ENCODE measurements at places on chromosomes 11 and 22. TPM values are rescaled to one million over a fixed set of nuclear protein-coding genes. Genes with fewer than 3 reads are reported as not detected.
A peak's percentile ranks its signal among the peaks of the same experiment; 100 is the strongest.

TRPT1 gene
- 53.3 TPM for total RNA-seq

ALDH3B2 gene
- 3.3 TPM for total RNA-seq

C11orf58 gene
- total RNA-seq: 199 TPM

TMA7B gene
- total RNA-seq: not detected

EMID1 gene
- 13.8 TPM for total RNA-seq

MUC15 gene
- total RNA-seq: 3.2 TPM

GGTLC3 gene
- not detected for total RNA-seq

BAIAP2L2 gene
- total RNA-seq: not detected

DNA sequence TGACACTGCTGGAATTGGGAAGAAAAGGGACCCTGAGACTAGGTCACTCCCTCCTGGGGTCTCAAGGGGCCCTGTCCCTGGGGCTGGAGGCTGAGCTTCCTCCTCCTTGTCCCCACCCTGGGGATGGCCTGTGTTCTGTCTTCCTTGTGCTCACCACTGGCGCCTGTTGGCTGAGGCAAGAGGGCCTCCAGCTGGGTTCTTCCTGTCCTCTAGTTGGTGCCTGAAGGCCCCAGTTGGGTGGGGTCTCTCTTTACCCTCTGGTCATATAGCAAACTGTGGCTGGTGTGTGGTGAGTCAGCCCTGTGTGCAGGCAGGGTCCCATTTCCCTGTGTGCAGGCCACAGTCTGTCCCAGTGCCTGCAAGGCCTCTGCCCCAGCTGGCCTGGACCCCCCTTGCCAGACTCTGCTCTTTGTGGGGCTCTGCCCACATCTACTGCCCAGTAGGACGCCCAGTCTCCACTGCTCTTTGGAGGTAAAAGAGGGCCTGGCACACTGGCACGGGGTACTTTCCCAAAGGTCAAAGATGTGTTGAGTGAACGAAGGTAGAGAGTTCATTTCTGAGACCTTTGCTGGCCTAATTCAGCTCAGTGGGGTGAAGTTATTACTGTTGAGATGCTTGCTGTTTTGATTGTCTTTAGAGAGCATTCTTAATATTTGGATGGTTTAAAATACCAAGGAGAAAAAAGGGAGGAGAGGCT lies 55.1 kb upstream of the CLDN5 start:
- DNase-seq: no peak

DNA sequence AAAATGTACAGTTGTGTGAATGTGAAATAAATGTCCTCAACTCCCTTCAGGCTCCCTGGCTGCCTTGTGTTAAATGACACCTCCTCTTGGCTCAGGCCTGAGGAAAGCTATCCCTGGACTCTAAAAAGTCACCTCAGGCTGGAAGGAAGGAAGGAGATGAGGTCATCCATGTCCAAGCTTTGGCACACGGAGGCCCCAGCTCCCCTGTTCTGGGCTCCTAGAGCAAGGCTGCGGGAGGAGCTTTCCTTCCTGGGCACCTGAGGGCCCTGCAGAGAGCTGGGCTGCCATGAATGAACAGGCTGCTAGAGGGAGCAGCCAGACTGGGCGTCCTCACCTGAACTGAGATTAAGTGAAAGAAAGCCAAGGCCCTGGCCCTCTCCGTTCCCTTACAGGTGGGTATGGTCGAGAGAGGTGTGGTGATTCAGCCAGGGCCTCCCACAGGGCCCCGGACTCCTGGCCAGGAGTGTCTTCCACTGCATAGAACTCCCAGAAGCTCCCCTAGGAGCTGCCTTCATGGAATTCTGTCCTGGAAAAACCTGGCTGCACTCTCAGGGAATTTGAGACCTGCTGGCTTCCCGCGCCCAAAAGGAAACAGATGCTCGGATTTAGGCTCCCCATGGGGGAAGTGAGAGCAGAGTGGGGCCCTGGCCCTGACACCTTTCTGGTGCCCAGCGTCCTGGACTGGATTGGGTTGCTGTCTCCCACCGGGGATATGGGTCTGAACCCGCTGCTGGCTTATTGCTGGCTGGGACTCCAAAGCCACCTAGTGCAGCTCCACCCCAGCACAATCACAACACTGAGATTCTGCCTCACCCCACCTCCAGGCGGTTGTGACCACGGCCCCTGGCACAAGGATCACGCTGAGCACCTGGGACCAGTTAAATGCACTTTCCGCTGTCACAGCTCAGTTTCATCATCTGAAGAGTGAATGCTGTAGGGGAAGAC lies 22.2 kb downstream of the MYBPC3 start:
- peak; percentile 54 for DNase-seq

DNA sequence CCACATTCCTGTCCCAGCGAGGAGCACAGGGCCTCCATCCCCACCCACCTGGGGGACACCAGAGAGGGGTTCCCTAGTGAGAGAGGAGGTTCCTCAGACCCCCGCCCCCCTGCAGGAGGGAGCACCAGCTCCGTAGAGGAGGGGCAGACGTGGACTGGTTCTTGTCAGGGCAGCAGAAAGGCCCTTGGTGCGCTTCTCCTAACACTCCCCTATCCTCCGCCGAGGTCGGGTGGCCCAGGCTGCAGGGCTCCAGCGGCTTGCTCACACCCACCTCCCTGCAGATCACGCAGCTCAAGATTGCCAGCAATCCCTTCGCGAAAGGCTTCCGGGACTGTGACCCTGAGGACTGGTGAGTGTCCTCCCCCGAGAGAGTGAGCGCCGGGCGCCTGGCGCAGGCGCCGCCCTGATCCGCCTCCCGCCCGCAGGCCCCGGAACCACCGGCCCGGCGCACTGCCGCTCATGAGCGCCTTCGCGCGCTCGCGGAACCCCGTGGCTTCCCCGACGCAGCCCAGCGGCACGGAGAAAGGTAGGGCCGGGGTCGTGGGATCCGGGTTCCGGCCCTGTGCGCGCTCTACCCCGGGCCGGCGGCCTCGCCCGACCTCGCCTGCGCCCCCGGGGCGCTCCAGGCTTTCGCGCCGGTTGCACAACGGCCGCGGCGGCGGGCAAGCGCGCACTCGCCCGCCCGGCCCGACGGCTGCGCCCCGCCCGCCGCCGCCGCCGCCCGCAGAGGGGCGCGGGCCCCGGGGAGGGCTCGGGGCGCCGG lies 5.1 kb downstream of the TBX1 start:
- DNase-seq: no peak

- DNase-seq: peak; percentile 14
Observed at GRCh38 chr11:82823647-82824619, 76.3 kb downstream of the PRCP start.

DNA sequence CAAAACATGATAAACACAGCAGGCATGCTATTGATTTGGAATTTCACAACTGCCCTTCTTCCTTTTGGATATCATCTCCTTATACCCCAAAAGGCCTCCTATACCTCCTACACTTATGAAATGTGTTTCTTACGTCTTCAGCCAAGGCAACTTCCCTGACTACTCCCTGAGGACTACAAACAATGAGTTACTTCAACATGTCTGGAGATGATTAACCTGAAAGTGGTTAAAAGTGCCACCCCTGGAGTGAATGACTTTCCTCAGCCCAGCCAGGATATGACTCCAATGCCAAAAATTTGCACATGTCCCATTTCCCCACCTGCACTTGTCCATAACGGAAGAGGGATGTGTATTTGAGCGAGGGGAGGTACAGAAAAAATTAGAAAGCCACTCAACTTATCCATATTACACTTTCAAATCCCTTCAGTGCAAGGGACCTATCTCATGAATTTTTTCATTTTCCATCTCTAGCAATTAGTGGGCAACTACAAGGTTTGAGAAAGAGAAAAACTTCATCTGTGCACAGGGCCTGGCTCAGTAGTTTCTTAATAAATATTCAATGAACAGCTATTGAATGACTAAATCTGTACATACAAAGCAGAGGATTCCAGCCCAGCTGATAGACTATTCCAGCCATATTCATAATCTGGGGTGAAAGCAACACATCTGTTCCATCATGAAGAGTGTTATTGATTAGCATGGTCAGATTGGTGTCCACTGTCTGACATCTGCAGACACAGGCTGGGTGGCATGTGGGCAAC lies 36.8 kb downstream of the KIRREL3 start:
- DNase-seq: peak; percentile 15

- no peak for DNase-seq
Observed at GRCh38 chr11:72232260-72233055, 7.9 kb downstream of the INPPL1 start.

DNA sequence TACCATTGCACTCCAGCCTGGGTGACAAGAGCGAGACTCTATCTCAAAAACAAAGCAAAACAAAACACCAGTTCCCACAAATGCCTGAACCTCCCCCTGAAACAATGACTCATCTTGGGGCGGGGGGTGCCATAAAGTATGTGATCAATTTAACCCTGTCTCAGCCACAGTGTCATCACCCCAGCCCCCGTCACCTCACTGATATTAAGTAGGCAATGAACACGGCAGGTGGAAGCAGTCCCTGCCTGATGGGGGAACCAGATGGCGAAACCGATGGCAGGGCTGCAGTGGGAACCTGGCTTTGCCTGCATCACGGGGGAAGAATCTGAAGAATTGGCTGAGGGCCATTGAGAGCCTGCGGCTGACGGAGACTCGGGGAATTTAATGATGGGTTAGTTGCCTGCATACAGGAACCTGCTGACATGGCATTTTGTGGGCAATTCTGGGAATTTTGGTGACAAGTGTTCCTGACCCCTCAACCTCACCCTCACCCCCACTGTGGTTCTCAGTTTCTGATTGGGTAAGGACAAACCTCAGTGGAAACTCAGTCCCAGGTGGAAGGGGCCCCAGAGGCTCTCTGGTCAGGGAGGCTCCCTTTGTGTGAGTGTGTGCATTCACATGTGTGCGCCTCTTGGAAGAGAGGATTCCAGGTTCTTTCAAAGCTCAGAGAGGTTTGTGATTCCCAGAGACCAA lies 39.1 kb upstream of the SHISAL1 start:
- DNase-seq: peak; percentile 79

GRCh38 chr11:17640493-17641164 lies 78.7 kb upstream of the MYOD1 start:
- DNase-seq: no peak

GRCh38 chr11:48167380-48167779 lies 49.2 kb upstream of the OR4B1 start:
- no peak for DNase-seq

DNA sequence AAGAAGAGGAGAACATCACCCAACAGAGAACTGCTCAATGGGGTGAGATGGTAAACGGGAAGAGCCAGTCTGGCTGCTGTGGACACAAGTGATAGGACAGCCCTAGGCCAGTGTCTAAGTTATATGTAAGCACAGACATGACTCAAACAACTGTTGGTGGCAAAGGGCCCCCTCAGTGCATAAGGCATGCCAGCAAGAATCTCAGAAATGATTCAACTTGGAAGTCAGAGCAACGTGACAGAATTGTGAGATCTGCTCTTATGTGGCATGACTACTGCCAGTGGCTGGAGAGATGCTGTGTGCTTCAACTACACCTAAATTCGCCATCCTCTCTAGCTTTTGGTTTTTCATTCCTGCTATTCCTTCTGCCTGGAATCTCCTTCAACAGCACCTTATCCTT lies 7.4 kb downstream of the SLN start:
- DNase-seq: no peak

GRCh38 chr11:46649180-46649738 lies 31.9 kb downstream of the ATG13 start:
- DNase-seq: peak; percentile 79

GRCh38 chr11:19311308-19312030 lies 70.7 kb upstream of the E2F8 start:
- peak; percentile 77 for DNase-seq

GRCh38 chr11:72802822-72803221 lies 9.0 kb upstream of the STARD10 start:
- DNase-seq: no peak

GRCh38 chr11:5288108-5288905 lies 13.4 kb downstream of the OR51B4 start:
- DNase-seq: peak; percentile 7

DNA sequence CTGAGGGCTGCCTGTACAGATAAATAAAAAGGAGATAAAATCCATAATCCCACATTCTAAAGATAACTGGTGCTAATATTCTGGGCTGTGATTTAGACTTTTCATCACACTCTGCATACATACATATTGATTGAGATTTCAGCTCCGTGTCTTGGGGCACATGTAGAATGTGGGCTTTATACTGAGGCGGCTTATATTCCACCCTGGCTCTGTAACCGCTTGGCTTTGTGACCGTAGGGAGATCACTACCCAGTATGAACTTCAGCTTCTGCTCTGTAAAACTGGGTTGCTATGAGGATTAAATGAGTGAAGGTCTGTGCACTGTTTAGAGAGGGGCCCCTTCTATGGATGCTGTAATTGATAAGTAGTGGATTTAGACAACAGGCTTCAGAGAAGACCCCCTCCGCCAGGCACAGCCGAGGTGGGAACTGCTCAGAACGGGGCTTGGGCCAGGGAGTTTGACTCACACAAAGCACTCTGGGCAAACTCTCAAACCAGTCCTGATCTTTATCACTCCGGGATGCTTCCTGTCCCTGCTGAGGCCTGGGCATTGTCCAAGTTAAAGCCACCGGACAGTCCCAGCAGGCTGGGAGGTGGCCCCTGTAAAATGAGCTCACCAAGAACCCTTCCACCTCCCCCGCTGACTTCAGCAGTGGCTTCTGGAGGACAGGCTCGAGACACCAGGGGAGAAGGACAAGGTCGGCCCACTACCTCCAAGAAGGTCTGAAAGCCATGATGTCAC lies 17.2 kb downstream of the KIAA1671 start:
- DNase-seq: no peak

- DNase-seq: no peak
Observed at GRCh38 chr22:45485261-45485660, 17.4 kb upstream of the FBLN1 start.

GRCh38 chr11:13868710-13869397 lies 93.7 kb upstream of the SPON1 start:
- no peak for DNase-seq

DNA sequence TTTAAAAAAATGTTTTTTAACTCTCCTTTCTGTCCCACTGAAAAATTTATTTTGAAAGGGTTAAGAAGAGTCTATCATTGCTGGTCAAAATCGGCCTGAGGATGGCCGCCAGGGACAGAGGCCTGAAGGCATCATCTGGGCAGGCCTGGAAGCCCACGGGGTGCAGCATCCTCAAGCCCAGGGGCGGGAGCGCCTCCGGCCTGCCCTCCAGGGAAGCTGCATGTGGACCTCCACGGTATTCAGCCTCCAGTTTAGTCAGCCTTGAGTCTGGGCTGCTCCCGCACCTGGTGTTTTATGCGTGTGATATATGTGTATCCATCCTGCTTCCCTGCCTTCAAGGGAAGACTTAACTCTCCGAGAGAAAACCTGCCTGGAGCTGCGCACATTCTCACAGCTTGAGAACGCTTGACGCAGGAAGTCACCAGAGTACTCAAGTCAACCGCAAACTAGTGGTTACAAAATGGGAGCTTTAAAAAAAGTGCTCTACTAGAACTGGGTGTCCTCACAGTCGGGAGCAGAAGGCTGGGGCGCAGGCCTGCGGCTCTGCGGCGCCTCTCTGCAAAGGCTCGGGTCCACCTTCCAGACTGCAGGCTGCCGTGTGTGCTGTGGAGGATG lies 13.6 kb upstream of the BID start:
- DNase-seq: no peak

DNA sequence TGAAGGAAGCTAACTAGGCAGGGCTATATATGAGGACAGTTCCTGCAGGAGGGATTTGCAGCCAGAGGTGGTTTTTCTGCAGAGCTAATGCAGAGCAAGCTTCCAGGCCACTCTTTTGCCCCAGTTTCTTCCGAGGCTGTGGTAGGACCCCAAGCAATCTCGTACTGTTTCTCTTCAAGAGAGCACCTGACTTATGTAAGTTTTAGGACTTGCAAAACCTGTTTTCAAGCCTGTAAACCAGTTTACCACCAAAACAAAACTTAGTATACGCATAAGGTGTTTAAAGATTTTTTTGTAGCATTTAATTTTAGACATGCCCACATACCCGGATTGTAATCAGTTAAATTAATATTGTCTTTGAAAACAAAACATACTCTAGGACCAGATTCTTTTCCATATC lies 7.7 kb upstream of the APLP2 start:
- no peak for DNase-seq
